Smooth muscle cell of the pulmonary artery (primary cell): ENCODE measurements at places on chromosomes 13 and 19. TPM values are rescaled to one million over a fixed set of nuclear protein-coding genes. Genes with fewer than 3 reads are reported as not detected.

The ZNF844 gene
- total RNA-seq: 8.8 and 11.3 TPM in 2 replicates

The HIPK4 gene
- total RNA-seq: 0.13 and 0.17 TPM in 2 replicates

The EXOC3L2 gene
- 0.10 and 0.13 TPM in 2 replicates for total RNA-seq

The ZSCAN4 gene
- 0.07 TPM in 1 of 2 replicates, not detected in the other for total RNA-seq

The LYL1 gene
- 0.91 and 1.3 TPM in 2 replicates for total RNA-seq

The LRP3 gene
- total RNA-seq: 45.4 and 49.3 TPM in 2 replicates

The CBY2 gene
- not detected in 2 replicates for total RNA-seq

The HMGB1 gene
- 92.1 and 96.8 TPM in 2 replicates for total RNA-seq

The LACC1 gene
- 18.7 and 53.2 TPM in 2 replicates for total RNA-seq

The SIGLEC12 gene
- total RNA-seq: not detected in 2 replicates

The LIM2 gene
- total RNA-seq: not detected in 2 replicates

The SIGLEC7 gene
- total RNA-seq: not detected in 2 replicates

The FGF9 gene
- 0.03 and 0.39 TPM in 2 replicates for total RNA-seq
